ENCODE measurements at places on chromosomes 16 and 17.

DNA sequence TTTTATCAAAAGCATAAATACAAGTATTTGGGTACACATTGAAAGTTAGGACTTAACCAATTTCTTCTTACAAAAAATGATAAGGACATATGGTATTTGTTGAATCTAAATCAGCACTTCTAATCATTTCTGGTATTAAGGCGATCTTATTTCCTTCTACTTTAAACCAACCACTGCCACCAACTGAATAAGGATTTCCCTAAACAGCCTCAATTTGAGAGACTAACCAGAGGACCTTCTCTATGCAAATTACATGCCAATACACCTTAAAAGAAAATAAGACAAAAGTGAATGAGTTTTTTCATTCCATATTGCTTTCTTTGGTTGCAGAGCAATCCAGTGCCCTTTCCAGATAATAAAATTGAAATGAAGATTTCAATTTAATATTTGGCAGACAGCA, 45.5 kb downstream of the GNA13 start:
- H3K4me1 ChIP-seq, result peaks cover 16% of the 10 kb centered on the region
- no peak for DNase-seq
- H3K27ac ChIP-seq, result no peak overlapping the region
- H3K4me3 ChIP-seq, result no peak overlapping the region
- H3K36me3 ChIP-seq, result no peaks in the 10 kb centered on the region

GRCh38 chr16:84774810-84775209, 45.0 kb upstream of the CRISPLD2 start:
- H3K4me1 ChIP-seq, result no peaks in the 10 kb centered on the region
- DNase-seq, result no peak
- no peaks in the 10 kb centered on the region for H3K36me3 ChIP-seq
- no peaks in the 10 kb centered on the region for H3K27me3 ChIP-seq
- no peak overlapping the region for H3K4me3 ChIP-seq

DNA sequence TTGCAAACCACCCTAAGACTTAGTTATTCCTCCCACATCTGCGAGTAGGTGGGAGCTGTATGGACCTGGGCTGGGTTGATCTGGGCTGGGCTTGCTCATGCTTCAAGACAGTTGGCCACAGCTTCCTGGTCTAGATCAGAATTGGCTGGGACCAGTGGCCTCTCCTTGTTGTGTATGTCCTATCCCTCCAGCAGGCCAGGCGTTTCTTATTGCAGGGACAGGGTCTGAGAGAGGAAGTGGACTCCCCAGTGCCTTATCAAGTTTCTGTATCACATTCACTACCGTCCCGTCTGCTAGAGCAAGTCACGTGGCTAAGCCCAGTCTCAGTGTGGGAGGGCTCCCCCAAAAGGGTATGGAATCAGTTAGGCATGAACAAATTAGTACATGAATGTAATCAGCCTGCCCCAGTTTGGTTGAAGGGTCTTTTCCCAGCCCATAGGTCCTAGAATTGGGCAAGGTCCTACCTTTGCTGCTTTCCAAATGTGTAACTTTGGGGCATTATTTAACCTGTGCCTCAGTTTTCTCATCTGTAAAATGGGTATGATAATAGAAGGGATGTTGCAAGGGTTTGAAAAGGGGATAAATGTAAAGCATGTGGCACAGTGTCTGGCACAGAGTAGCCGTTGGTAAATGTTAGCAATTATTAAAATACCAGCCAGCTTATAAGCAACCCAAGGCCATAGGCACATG, 36.0 kb downstream of the NKD1 start:
- H3K4me3 ChIP-seq, result no peak overlapping the region
- no peaks in the 10 kb centered on the region for H3K27me3 ChIP-seq
- peak; percentile 47 for DNase-seq
- no peak overlapping the region for H3K27ac ChIP-seq
- no peaks in the 10 kb centered on the region for H3K36me3 ChIP-seq
- H3K4me1 ChIP-seq, result peaks cover 20% of the 10 kb centered on the region

DNA sequence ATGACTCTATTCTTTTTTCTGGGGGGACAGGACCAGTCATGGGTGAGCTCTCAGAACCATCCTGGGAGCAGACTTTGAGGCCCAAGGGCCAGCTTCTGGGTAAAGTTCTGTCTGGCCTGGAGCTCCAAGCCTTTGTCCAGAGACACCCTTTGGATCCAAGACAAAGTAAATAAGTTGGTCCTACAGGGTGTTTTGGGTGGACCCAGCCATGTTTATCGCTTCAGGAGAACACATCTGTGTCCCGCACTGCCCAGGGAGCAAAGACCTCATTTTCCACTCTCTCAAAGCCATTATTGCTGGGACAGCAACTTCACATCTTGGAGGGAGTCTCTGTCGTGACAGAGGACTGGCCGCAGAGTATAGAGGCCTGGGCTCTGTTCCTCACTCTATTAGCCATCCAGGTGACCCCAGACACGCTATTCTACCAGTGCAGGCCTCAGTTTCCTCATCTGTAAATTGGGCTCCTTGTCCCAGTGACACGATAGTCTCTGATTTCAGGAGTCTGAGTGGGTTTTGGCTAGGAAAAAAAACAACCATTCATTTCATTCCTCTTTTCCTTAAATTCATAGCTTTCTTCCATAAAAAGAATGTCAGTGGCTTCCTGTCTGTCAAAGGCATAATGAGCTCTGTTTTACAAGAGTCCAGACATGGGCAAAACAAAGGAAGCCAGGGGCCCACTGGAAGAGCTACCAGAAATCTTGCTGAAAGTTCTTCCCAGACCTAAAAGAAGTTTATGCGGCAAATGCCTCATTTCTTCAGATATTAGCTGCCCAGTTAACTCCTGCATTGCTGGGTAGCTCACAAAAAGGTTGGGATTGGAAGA, 62.4 kb downstream of the PECAM1 start:
- DNase-seq, result peak; percentile 26
- no peaks in the 10 kb centered on the region for H3K27me3 ChIP-seq
- no peak overlapping the region for H3K4me3 ChIP-seq
- peaks cover 30% of the 10 kb centered on the region for H3K4me1 ChIP-seq

DNA sequence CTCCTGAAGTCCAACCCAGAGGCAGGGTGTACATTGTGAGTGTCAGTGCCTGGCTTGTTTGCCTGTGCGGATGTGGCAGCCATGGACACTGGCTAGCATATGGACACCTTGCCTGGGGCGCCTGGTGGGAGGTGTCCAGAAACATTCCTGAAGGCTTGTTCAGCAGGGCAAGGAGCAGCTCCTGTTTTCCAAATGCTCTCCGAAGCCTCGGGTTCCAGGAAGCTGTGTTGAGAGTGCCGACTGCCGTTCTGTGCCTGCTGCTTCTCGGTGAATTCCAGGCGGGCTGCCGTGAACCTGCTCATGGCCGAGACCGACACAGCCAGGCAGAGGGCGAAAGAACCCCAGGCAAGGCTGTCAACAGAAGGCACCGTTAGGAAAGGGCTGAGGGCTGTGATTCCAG, 10.9 kb upstream of the DHRS7C start:
- no peak overlapping the region for H3K4me3 ChIP-seq
- no peak overlapping the region for H3K27ac ChIP-seq
- no peaks in the 10 kb centered on the region for H3K36me3 ChIP-seq
- no peak for DNase-seq
- H3K4me1 ChIP-seq, result no peaks in the 10 kb centered on the region

DNA sequence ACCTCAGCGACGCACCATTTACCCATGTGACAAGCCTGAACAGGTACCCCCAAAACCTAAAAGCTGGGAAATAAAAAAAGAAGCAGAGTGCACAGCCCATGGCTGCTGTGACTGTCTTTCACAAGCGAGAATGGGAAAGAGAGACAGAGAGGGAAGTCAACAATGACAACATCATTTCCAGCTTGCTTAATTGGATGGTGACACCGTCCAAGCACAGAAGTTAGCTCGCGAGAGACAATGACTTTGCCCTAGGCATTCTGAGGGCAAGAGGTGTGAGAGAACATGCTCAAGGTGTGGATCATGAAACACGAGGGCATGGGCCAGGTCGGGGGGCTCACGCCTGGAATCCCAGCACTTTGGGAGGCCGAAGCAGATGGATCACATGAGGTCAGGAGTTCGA, 19.3 kb upstream of the NSMCE1 start:
- no peak overlapping the region for H3K27ac ChIP-seq
- DNase-seq, result no peak
- no peak overlapping the region for H3K4me3 ChIP-seq
- peaks cover 3% of the 10 kb centered on the region for H3K4me1 ChIP-seq
